RPMI7951 (cell line): ENCODE measurements at places on chromosomes 5 and 9. TPM values are rescaled to one million over a fixed set of nuclear protein-coding genes. Genes with fewer than 3 reads are reported as not detected.

NTRK2 gene
- total RNA-seq = under 0.01 and 0.20 TPM in 2 replicates

DNA sequence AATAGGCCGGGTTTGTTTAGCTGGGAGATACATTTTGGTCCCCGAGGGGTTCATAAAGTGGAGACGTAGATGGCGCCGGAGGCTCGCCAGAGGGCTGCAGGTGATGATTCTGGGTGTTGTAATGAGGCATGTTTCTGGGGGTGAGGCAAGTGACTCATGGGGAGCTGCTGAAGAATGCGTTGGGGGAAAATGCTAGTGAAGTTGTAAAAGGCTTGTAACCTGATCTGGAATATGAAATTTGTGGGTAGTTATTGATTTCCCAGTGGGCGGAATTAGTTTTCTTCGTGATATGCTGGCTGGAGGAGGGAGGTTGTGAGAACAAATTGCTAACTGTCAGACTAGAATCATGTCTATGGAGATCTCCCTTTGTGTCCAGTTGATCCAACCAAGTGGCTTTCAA is 158.3 kb downstream of the DOCK2 start:
- DNase-seq = no peak

DNA sequence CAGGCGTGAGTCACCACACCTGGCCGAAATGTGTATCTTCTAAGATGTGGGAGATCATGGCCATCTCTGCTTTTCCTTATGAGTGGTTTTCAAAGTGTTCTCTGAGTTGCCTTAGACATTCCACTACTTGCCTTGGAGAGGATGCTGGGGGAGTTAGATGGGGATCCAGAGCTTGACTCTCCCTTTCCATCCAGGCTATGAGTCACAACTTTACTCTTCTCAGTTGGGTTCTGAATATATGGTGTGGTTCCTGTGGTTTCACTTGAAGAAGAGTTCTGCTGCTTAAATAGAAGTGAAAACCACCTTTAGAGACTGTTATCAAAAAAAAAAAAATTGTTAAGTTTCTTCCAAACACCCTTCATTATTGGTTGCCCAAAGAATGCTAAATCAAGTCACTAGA is 217.6 kb downstream of the ZNF608 start:
- DNase-seq = peak; percentile 95

SPATA31A3 gene
- not detected in 2 replicates for total RNA-seq

DNA sequence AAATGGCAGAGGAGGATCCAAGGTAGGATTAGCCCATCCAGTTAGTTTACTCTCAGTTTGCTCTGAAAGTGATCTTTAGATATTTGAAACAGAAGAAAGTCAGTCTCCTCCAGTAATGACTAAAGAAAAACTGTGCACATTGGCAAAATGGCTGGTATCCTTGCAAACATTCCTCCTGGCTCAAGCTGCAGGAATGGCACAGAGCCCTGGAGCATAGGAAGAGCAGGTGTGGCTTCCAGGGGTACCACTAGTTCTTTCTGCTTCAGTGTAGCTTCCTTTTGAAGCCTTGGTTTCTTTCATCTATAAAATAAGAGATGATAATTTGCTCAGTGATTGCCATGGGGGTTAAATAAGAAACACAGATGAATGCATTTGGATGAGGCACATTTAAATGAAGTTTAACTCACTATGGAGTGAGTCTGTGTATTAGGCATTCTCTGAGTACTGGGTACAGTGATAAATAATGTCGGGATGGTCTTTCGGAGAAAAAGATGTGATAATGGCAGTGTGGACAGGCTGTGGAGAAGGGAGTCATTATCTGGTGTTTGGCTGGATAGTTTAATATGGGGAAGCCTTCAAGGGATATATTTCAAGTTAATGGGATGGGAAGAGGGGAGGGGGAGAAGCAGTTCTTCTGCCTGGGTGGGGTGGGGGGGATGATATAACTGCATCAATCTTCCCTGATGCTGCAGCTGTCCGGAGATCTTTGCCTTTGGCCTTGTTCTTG is 217.3 kb upstream of the KLF4 start:
- DNase-seq = peak; percentile 20

ADGRD2 gene
- total RNA-seq = not detected in 2 replicates

GRCh38 chr9:106324053-106324585 is 538.8 kb upstream of the ZNF462 start:
- DNase-seq = no peak

SLC34A1 gene
- total RNA-seq = not detected in 2 replicates

GRCh38 chr5:157143127-157143971 is 684 bp upstream of the MED7 start:
- DNase-seq = peak; percentile 48
